ENCODE measurements at places on chromosomes 11 and 22.
A peak's percentile ranks its signal among the peaks of the same experiment; 100 is the strongest.

DNA sequence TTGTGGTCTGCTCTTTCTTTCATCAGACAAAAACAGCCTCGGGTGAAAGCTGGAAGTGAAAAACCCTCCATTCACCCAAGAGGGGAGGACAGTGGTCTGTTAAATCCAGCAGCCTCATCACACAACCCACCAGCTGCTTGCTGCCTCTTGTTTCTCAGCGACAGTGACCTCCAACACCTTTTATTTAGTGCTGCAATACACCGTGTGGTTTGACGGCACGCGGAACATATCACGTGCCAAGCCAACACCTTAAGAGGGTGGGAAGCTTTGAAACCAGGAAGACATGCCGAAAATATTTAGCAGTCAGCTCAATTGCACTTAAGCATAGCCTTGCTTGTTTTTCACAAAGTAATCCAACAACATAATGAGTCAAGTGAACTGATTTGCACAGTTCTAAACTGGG lies 39.8 kb upstream of the POGLUT3 start:
- H3K27ac ChIP-seq = no peak overlapping the region
- DNase-seq = no peak
- H3K27me3 ChIP-seq = peaks cover 2% of the 10 kb centered on the region
- H3K4me1 ChIP-seq = no peaks in the 10 kb centered on the region
- H3K4me3 ChIP-seq = no peak overlapping the region

DNA sequence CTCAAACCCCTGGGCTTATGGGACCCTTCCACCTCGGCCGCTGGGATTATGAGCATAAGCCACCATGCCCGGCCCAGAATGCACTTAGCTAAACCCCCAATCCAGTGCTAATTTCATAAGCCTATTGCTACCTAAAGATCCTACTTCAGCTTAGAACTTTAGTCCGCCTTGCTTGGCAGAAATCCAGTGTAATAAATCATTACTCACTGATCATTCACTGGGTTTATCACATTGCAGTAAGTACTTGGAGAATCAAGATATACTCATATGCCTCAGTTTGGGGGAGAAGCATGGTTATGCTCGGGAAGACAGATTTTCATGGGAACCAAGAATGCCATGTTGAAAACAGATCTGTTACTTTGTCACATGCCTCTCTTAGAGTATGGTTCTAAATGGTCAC lies 3.8 kb upstream of the TBRG1 start:
- no peak overlapping the region for H3K27ac ChIP-seq
- no peak for DNase-seq
- no peak overlapping the region for H3K4me3 ChIP-seq
- peaks cover 10% of the 10 kb centered on the region for H3K4me1 ChIP-seq

- no peak overlapping the region for H3K4me3 ChIP-seq
- no peaks in the 10 kb centered on the region for H3K4me1 ChIP-seq
- H3K27ac ChIP-seq = no peak overlapping the region
- no peak for DNase-seq
- H3K36me3 ChIP-seq = no peaks in the 10 kb centered on the region
Observed at GRCh38 chr22:16608931-16609330, 16.3 kb upstream of the CCT8L2 start.

GRCh38 chr11:69969890-69970784 lies 108.0 kb upstream of the ANO1 start:
- no peak overlapping the region for H3K4me3 ChIP-seq
- H3K36me3 ChIP-seq = no peaks in the 10 kb centered on the region
- peaks cover 6% of the 10 kb centered on the region for H3K4me1 ChIP-seq
- H3K27ac ChIP-seq = peak overlapping the region; percentile 60

DNA sequence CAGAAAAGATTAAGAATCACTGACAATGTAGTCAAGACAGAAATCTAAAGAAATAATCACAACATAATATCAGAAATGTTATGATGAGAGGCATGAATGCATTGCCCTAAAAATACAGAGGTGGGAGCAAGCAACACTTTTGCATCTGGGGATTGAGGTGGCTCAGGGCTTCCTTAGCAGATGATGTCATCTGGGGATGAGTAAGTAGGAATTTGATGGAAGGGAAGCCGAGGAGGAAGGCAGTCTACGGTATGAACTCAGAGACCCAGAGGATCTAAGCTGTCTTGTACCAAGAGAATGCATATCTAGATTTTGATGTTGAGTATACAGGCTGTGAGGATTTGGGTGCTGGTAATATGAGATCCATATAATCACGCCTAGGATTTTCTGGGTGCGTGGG lies 193.0 kb upstream of the SNX19 start:
- H3K4me3 ChIP-seq = no peak overlapping the region
- H3K27ac ChIP-seq = no peak overlapping the region
- no peaks in the 10 kb centered on the region for H3K4me1 ChIP-seq
- DNase-seq = no peak
- no peaks in the 10 kb centered on the region for H3K27me3 ChIP-seq

- H3K4me1 ChIP-seq = peaks cover 4% of the 10 kb centered on the region
- no peaks in the 10 kb centered on the region for H3K27me3 ChIP-seq
- H3K4me3 ChIP-seq = no peak overlapping the region
- no peak overlapping the region for H3K27ac ChIP-seq
Observed at GRCh38 chr11:9455722-9456121, 5.1 kb upstream of the ZNF143 start.

GRCh38 chr11:130055617-130056016 lies 14.1 kb upstream of the APLP2 start:
- DNase-seq = no peak
- H3K36me3 ChIP-seq = no peaks in the 10 kb centered on the region
- no peak overlapping the region for H3K27ac ChIP-seq
- peaks cover 33% of the 10 kb centered on the region for H3K27me3 ChIP-seq

DNA sequence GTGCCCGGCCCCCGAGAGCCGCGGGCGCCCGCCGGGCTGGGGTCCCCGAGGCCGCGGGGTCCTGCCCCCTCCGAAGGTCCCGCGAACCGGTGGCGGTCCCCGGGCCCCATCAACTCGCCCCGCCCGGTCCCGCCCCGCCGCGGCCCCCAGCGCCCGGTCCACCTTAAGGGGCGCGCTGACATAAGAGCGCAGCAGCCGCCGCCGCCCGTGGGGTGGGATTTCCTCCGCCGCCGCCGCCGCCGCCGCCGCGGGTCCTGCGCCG lies at the start of gene ZDHHC8:
Gene ZDHHC8 (plus strand): TSS at position 208 of the 262 bp plus-strand sequence. CDS start 144 bp downstream, outside the sequence.
- peak within 1 kb of the TSS; percentile 72 for H3K4me3 ChIP-seq
- no peaks in the 10 kb centered on the region for H3K27me3 ChIP-seq
- H3K27ac ChIP-seq = peak within 1 kb of the TSS; percentile 45
- peaks cover 10% of the 10 kb centered on the region for H3K36me3 ChIP-seq
- peaks cover 11% of the 10 kb centered on the region for H3K4me1 ChIP-seq

DNA sequence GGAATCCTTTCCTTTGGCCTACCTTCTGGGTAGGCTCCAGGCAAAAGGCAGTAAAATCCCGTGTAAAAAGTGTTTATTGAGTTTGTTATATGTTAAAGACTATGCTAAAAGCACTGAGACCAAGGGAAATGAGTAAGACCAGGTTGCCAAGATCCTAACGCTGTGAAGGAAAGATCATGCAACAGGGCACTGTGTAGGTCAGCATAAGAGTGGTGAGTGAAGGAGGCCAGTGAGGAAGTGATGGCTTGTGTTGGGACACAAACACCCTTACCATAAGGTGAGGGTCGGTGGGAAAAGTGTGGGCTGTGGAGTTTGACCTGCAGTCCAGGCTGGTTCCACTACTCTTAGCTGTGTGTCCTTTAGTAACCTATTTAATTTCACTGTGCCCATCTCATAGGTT lies 202.1 kb downstream of the DBX1 start:
- no peak for DNase-seq
- H3K4me3 ChIP-seq = no peak overlapping the region
- peaks cover 10% of the 10 kb centered on the region for H3K27me3 ChIP-seq
- no peaks in the 10 kb centered on the region for H3K4me1 ChIP-seq
- no peak overlapping the region for H3K27ac ChIP-seq
- no peaks in the 10 kb centered on the region for H3K36me3 ChIP-seq

DNA sequence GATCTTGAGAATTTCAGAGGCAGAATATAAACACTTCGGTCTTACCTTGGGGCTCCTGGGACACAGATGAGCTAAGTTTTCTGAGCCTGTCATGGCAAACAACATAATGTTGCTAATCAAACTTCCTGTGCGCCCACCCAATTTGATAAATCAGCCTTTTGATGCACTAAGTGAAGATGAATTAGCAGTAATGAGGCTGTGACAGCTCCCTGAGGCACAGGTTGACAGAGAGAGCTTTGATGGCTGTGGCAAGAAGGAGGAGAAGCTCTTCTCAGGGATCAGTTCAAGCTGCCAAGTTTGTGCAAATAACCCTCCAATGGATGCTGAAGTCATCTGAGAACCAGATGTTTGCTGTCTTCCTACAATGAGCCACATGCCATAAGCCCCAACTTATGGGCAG lies 34.4 kb downstream of the DRD2 start:
- H3K36me3 ChIP-seq = no peaks in the 10 kb centered on the region
- H3K4me1 ChIP-seq = peaks cover 4% of the 10 kb centered on the region
- peaks cover 8% of the 10 kb centered on the region for H3K27me3 ChIP-seq
- no peak overlapping the region for H3K4me3 ChIP-seq

DNA sequence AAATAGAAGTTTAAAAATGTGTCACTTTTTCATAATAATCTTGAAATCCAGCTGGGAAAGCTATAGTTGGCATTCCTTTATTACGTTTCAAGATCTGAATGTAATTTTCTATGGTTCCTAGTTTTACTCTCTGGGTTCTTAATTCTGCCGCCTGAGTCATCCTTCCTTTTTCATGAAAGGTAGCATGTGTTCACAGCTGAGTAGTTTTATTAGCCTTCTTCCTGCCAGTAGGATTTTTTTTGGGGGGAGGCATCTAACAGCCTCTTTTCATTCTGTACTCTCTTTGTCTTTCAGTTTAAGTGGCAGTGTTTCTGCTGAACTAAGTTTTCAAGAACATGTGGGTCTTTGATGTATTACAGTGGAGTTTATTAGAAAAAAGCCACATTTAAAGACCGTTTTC lies 36.5 kb downstream of the OR2AG2 start:
- H3K27ac ChIP-seq = peak overlapping the region; percentile 5
- peaks cover 68% of the 10 kb centered on the region for H3K36me3 ChIP-seq
- H3K4me3 ChIP-seq = peak overlapping the region; percentile 3
- peaks cover 63% of the 10 kb centered on the region for H3K4me1 ChIP-seq

DNA sequence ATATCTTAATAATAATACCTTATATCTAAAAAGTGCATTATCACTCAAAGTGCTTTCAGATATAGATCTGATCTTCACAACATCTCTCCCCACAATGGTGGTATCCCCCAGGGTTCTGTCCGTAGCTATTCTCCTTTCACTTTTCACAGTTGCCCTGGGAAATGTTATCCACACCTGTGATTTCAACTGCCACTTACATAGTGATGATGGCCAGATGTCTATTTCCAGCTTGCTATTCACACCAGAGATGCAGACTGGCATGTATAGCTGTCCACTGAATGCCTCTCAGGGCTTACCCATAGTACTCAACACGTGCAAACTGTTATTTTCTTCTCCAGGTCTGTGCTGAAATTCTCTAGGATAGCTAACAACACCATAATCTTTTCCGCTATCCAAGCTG lies 724.7 kb downstream of the DLG2 start:
- H3K4me1 ChIP-seq = no peaks in the 10 kb centered on the region
- no peak overlapping the region for H3K4me3 ChIP-seq
- H3K27ac ChIP-seq = no peak overlapping the region
- DNase-seq = no peak

- H3K27me3 ChIP-seq = peaks cover 25% of the 10 kb centered on the region
- H3K4me3 ChIP-seq = no peak overlapping the region
- no peak for DNase-seq
Observed at GRCh38 chr11:123255909-123256308, 60.9 kb upstream of the CLMP start.

- H3K4me1 ChIP-seq = peaks cover 7% of the 10 kb centered on the region
- peak overlapping the region; percentile 13 for H3K27ac ChIP-seq
- H3K27me3 ChIP-seq = no peaks in the 10 kb centered on the region
- H3K4me3 ChIP-seq = no peak overlapping the region
Observed at GRCh38 chr11:94638902-94639373, 71.8 kb downstream of the PIWIL4 start.

DNA sequence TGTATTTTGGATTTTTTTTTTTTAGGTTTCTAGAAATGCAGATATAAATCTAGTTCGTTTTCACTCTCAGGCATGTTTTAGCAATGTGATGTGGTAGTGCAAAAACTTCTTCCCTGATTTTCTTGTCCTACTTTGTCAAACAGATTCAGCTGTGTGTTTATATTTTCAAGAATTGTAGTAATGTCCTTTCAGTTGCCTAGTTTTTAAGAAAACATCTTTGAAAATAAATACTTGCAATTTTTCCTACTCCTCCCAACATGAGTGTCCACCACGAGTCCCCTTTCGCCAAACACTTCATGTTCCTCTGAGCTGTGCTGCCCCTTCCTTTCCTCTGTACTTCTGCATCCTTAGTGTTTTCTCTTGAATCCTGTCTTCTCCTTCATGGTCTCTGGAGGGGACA lies 686.9 kb downstream of the NTM start:
- H3K4me3 ChIP-seq = no peak overlapping the region
- no peak for DNase-seq
- no peaks in the 10 kb centered on the region for H3K4me1 ChIP-seq
- no peak overlapping the region for H3K27ac ChIP-seq
- H3K27me3 ChIP-seq = no peaks in the 10 kb centered on the region

DNA sequence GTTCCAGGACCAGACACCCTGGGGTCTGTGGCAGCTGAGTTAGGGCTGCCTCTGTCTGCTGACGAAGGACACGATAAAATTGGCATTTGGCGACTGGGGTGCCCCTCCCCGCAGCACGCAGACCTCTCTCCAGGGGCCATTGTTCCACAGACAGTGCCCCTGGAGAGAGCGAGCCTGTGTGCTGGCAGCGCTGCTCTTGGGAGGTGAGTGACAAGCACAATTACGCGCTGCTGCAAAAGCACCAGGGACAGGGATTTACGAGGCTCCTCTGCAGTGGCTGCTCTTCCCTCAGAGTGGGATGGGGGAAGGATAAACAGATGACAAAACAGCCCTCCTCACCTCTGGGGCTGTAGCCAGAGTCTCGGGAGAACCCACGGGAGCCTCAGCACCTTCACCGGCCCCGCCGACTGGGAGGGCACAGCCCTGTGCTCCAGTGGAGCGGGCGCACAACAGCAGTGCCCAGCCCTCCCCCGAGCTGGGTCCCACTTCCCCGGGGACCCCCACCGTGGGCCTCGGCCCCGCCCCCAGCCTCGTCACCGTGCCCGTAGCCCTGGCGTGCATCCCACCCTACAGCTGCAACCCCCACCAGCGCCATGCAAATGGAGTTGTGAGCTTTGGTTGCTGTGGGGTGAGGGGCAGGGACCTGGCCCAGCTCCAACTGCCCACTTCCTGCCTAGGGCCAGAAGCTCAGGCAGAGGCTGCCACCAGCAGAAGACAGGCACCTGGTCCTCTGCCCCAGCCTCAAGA lies 19.6 kb downstream of the CHID1 start:
- H3K36me3 ChIP-seq = peaks cover 3% of the 10 kb centered on the region
- H3K27me3 ChIP-seq = no peaks in the 10 kb centered on the region
- H3K27ac ChIP-seq = no peak overlapping the region
- H3K4me3 ChIP-seq = no peak overlapping the region
- no peak for DNase-seq
- H3K4me1 ChIP-seq = no peaks in the 10 kb centered on the region

DNA sequence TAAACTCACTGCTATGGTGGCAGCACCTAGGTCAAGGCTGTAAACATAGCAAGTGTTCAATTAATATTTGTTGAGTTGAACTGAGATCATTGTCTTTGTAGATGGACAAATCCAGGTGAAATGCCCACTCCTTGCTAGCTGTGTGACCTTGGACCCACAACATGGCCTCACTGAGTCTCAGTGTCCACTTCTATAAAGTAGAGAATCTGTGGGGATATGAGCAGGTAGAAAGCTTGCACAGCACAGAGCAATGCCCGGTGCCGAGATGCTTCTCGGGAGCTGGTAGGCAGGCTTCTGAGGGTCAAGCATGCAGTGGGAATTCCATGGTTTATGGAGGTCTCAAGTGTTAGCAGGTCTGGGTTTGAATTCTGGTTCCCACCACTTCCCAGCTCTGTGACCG lies 97.9 kb upstream of the SYT13 start:
- H3K36me3 ChIP-seq = no peaks in the 10 kb centered on the region
- no peak for DNase-seq
- H3K27me3 ChIP-seq = peaks cover 19% of the 10 kb centered on the region
- no peak overlapping the region for H3K4me3 ChIP-seq
- H3K4me1 ChIP-seq = peaks cover 12% of the 10 kb centered on the region
- no peak overlapping the region for H3K27ac ChIP-seq
